Endothelial cell (in vitro differentiated cells): ENCODE measurements at places on chromosomes 5 and 9.

DNA sequence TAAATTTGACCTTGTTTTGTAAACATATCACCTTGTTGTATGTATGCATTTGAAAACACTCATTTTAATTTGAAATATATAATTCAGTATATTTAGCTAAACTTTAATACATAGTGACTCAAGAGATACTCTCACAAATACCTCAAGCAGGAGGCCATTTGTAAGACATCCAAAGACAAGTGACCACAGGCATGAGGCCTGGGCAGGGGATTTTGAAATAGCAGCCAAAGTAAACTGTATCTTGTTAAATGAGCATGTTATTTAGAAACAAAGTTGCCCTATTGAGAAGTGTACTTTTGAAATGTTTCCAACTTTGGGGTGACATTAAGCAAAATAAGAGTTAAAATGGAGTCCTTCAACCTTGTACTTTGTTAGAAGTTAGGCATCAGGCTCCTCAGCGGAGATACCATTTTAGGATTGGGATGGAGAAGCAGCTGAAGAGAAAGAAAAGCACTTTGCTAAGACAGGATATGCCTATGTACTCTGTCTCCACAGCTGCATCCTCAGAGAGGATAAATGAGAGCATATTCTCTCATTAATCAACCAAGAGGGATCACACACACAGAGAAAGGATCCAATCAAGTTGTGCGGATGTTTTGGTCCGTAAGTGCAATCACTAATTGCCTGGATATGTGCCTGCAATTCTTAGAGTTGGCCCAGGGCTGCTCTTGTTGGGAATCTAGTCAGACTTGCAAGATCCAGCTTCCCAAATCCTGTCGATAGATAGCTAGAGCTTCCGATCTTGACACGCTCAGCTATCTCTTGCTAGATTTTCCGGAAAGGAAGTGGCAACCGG, 157.5 kb upstream of the HAPLN1 start:
- no peak for DNase-seq

- DNase-seq, result no peak
These were observed 81.2 kb upstream of the TRIM32 start for GRCh38 chr9:116605904-116606341.

- DNase-seq, result no peak
These were observed 471.3 kb downstream of the TMEM232 start for GRCh38 chr5:110255194-110255593.

- DNase-seq, result no peak
These were observed 42.2 kb upstream of the FCN1 start for GRCh38 chr9:134959971-134960310.

GRCh38 chr5:178419651-178420050, 170.5 kb downstream of the COL23A1 start:
- no peak for DNase-seq

- DNase-seq, result no peak
These were observed 258.4 kb upstream of the DAPK1 start for GRCh38 chr9:87239312-87239711.

DNA sequence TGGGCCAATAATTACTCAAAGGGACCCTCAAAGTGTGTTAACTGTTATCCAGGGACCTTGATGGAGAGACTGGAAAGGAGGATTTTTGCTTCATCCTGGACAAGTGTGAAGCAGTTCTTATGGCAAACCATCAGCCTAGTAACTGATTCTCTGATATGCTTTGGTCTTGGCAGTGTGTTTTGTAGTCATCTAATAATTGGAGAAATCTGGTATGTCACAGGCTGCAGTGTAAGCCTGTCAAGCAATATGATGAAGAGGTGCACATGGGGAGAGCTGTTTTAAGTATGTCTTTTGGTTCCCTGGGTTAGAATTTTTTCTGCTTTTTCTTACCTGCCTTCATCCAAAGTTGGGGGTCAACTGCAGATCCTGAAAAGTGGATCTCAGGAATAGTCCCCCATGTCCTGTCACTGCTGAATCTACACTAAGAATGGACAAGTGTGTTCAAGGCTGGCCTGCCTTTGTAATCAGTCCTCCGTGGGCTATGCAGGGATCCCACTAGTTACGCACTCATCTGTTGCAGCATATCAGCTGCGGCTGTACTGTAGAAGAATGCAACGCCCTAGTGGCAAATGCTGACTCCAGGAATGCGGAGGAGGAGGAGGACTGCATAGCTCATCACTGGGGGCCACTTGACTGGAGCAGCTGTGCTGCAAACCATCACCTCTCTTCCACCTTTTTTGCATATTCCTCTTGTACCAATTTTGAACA, 1.9 kb downstream of the SPTAN1 start:
- DNase-seq, result peak; percentile 45

GRCh38 chr5:103587185-103587748, 24.7 kb upstream of the NUDT12 start:
- no peak for DNase-seq

GRCh38 chr5:132808866-132809265, 4.2 kb upstream of the SOWAHA start:
- no peak for DNase-seq

DNA sequence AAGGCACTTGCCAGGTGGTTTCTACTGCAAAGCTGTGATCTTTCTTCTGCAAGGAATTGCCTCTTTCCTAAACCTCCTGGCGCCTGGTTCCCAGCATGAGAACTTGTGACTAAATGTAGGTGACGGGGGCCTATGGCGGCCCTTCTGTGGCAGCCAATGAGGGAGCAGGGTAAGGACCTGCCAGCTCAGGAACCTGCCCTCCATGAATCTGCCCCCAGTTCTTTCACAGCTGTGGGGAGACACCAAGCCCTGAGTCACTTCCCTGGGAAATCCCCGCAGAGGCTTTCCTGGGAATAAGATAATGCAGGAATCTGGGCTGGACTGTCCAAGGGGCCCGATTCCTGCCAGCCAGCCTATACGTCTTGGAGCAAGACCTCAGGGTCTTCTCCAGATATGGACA, 56.7 kb upstream of the CTNNA1 start:
- no peak for DNase-seq

- DNase-seq, result no peak
These were observed 243 bp upstream of the SHISAL2B start for GRCh38 chr5:64690104-64690416.

DNA sequence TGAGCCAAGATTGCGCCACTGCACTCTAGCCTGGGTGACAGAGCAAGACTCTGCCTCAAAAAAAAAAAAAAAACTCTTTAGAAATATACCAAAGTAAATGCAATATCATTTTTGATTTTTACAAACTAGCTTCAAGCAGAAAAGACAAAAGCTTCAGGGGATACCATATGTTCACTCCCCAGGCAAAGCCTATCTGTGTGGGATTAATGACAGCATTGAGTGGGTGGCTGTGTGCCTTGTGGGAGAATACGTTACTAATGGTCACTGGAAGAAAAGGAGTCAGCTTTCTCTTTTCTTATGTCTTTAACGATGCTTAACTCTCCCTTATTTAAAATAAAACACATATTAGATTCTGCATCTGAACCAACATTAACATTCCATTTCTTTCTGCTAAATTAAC, 1.9 kb downstream of the PCA3 start:
- no peak for DNase-seq

- DNase-seq, result no peak
These were observed 88.8 kb downstream of the OTULIN start for GRCh38 chr5:14753292-14753691.

GRCh38 chr5:95840956-95841705, 18.6 kb upstream of the GLRX start:
- no peak for DNase-seq

GRCh38 chr9:109953300-109953699, 173.3 kb downstream of the PALM2AKAP2 start:
- DNase-seq, result no peak

GRCh38 chr5:66769839-66770617, 173.8 kb downstream of the MAST4 start:
- peak; percentile 11 for DNase-seq

GRCh38 chr5:178427576-178428197, 162.5 kb downstream of the COL23A1 start:
- DNase-seq, result no peak

- DNase-seq, result peak; percentile 60
These were observed 52.2 kb upstream of the DAB2IP start for GRCh38 chr9:121598965-121599871.

GRCh38 chr9:36444203-36444602, 44.1 kb upstream of the RNF38 start:
- no peak for DNase-seq

DNA sequence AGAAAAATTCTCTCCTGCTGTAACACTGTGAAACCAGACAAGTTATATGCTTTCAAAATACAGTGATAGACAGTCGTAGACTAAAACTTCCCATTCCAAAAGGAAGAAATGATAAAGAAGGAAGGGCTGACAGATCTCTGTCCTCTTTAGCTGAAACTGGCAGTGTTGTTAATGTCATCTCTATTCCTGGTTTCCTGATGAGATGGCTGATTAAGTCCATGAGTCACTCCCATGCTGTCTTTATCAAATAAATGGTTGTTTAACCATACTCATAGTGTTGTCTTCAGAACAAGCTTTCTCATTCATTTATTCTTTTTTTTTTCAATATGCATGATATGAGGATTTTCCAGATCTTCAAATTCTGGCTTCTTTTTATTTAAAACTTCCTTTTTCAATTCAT, 952.2 kb upstream of the WWC1 start:
- DNase-seq, result no peak

GRCh38 chr5:59161221-59162105, 578.6 kb downstream of the RAB3C start:
- no peak for DNase-seq

DNA sequence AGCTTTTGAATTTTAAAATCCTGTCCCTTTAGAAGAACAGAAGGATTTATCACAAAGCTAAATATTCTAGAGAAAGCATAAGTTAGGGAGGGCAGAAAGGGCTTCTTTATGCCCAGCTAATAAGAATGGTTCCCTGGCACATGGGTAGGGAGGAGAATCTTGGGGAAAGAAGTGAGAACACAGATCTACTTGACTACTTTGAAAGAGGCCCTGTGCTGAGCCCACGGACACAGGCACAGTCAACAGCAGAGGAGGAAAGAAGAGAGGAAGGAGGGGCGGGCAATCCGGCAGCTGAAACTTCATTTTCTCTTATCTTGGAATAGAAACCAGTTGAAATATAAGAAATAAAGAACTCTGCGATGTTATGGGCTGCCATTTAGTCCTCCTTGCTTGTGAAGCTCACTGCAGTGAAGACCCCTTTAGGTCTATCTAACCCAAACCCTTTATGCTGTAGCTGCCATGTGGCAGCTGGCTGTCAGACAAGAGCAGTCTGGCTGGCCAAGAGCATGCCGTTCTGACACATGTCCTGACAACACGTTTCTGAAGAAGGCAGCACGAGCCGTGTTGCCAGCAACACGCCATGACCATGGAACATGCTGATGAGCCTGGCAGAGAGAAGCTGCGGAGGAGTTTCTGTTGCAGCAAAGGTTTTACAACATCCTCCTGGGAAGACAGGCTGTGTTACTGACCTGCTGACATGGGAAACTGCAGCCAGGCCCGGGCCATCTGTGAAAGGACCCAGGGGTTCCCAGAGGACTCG, 34.2 kb downstream of the ABLIM3 start:
- DNase-seq, result no peak

DNA sequence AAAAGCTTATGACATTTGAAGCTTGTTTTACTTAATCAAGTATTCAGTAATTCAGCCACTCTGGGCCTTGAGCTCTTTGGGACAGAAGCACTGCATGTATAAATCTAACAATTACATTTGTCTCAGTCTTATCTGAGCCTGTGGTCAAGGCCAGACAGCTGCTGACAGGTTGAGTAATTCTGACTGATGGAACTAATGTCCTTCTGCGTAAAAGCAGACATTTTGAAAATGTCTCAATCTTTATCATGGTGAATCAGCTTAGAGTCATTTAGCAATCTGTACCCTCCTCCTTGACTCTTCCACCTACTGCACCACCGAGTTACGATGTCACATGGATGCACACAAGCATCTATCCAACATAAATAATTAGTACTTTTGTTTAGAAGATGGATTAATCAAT, 400.0 kb downstream of the ARRDC3 start:
- DNase-seq, result no peak

GRCh38 chr9:69066955-69067354, 31.4 kb downstream of the FXN start:
- peak; percentile 19 for DNase-seq

- no peak for DNase-seq
These were observed 53.6 kb upstream of the RANBP6 start for GRCh38 chr9:6068983-6069382.

DNA sequence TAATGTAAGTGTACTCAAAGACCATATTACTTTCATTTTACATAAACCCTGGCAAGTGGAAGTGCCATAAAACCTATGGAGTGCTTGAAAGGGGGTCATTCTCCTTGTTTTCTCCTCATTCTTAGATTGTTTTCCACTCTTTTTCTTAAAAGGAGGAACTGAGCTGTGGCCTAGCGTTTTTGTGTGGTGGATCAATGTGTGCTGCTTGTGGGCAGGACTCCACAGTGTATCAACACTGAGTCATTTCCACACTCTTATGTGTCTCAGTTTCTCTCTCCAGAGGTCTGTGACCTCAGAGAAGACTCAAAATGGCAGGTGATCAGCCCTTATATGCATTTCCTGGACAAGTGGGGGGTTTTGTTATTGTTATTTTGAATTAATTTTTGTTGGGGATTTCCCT, 516.1 kb upstream of the CDH10 start:
- no peak for DNase-seq

GRCh38 chr9:38047301-38048251, 21.5 kb downstream of the SHB start:
- DNase-seq, result peak; percentile 62

- no peak for DNase-seq
These were observed 43.9 kb downstream of the PRRT1B start for GRCh38 chr9:131589124-131589711.

DNA sequence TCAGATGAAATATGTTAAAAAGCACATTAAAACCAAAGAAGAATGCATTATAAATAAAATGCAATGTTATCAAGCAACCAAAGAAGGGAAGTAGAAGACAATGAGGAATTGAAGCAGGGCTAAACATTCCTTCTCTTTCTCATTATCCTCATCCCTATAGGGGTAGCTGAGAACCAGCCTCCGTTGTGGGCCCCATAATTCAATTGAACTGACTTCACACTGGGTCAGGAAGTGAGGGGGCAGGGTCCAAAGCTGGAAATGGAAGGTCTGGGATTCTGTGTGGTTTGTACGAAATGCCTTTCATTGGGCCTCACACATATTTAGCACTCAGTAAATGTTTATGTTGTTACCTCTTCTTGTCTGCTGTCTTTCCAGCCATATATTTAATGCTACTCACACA, 220.4 kb upstream of the CD180 start:
- DNase-seq, result no peak

GRCh38 chr5:135534609-135535419, 950 bp downstream of the NEUROG1 start:
- DNase-seq, result peak; percentile 46

DNA sequence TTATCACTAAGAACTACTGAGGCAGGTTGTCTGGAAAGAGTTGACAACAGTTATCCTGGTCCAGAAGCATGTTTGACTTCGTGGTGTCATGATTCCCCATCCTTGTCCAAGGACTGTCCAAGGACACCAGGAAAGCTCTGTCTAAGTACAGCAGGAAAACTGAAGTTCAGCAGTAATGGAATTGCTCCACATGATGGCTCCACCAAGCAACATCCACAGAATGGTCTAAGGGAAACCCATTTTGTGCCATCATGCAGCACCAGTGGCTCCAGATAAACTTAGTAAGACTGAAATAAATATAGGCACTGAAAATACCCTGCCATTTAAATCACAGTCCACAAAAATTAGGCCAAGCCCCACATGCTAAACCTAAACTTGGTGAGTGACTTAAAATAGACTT, 192.8 kb downstream of the CDH18 start:
- DNase-seq, result no peak

- DNase-seq, result no peak
These were observed 51.9 kb upstream of the SPDL1 start for GRCh38 chr5:169531631-169532030.
